ENCODE measurements at places on chromosomes 13 and 19.

DNA sequence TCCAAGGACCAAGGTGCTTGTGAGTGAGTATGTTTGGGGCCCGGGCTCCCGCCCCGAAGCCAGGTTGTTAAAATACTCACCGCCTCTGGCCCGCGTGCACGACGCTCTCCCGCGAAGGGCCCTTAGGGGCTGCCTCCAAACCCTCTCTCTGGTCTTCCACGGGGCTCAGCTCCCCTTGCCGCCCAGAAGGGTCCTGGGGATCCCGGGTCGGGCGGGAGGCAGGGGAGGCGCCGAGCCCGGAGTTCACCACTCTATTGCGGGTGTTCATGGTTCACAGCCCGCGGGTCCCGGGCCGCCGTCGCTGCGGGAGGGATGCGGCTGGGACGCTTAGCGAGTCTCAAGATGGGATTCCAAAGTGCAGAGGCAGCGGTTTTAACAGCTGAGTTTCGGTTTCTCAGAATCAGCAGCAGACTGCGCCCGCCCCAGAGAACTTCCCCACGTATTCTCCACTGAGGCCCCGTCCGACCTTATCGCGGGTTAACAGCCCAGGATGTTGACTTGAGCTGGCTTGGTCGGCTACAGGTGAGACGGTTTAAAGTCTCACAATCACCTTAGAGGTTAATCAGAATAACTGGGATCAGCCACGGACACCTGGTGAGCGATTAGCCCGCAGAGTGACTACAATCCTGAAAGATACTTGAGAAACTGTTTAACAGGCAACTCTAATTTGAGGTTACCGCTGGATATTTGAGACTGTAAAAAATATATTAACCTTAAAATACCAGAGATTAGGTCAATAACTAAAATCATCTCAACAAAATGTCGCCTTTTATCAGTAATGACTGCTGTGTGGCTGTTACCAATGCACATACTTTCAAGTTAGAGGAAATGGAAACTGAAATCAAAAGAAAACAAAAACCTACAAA lies at the start of gene EPSTI1:
Gene EPSTI1 (minus strand): TSS at position 344 of the 866 bp plus-strand sequence. CDS start 76 bp downstream, at position 268.
- DNase-seq = peak; percentile 65

DNA sequence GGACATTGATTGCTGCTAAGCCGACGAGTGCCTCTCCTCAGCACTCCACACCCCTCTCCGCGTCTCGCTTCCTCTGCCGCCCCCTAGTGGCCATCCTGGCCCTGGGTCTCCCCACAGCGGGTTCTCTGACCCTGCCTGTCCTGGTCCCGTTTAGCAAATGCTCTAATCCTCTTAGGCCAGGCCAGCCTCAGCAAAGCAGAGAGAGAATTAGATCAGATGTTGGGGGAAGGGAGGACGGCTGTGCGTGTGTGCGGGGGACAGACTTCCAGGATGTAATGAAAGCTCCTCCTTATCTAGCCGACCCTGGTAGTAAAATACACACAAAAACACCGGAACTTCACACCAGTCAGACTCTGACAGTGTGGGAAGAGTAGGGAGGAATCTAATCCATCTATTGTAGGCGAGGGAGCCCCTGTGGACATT lies 4.5 kb downstream of the TPRX2 start:
- DNase-seq = peak; percentile 78

GRCh38 chr19:1112268-1113029 lies 8.7 kb downstream of the GPX4 start:
- peak; percentile 82 for DNase-seq

DNA sequence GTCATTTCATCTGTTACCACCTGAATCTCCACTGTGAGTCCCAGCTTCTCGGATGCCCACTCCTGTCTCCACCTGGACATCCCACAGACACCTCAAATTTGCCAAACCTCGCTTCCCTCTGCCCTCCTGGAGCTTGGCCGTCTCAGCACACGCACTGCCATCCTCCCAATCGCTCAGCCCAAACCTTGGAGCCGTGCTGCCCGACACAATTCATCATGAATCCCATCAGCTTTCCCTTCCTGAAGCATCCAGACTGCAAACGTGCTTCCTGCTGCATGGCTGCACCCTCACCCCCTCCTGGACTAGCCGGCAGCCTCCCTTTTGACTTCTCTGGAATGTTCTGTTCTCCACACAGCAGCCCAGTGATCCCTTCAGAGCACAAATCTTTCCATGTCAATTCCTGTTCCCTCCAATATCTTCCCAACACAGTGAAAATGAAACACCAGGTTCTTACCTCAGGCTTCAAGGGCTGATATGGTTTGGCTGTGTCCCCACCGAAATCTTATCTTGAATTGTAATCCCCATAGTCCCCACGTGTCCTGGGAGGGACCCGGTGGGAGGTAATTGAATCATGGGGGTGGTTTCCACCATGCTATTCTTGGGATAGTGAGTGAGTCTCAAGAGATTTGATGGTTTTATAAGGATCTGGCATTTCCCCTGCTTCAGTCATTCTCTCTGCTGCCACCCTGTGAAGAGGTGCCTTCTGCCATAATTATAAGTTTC lies 1.1 kb upstream of the PROZ start:
- no peak for DNase-seq

Measured in ovary (tissue), 10 donors.